ENCODE measurements at places on chromosomes 2 and 18.

- DNase-seq: no peak
These were observed 225.3 kb upstream of the THUMPD2 start for GRCh38 chr2:40004336-40004735.

GRCh38 chr18:47882641-47883040, 47.8 kb downstream of the SMAD2 start:
- no peak for DNase-seq

GRCh38 chr18:36499938-36500337, 202.4 kb downstream of the FHOD3 start:
- DNase-seq: no peak

- no peak for DNase-seq
These were observed 59.1 kb downstream of the NCK2 start for GRCh38 chr2:105803773-105804172.

DNA sequence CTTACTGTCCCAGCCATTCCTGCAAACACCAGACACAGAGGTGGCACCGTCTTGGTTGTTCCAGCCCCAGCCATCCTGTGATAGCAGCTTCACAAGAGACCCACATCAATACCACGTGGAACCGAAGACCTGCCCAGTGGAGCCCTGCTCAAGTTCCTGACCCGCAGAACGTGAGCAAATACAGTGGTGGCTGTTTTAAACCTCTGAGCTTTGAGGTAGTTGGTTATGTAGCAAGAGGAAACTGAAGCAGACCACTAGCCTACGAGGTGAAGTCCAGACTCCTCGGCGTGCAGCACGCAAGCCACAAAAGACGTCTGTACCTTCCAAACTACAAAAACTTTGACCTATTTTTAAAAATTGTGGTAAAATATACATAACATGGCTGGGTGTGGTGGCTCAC, 96.1 kb upstream of the ODC1 start:
- no peak for DNase-seq

DNA sequence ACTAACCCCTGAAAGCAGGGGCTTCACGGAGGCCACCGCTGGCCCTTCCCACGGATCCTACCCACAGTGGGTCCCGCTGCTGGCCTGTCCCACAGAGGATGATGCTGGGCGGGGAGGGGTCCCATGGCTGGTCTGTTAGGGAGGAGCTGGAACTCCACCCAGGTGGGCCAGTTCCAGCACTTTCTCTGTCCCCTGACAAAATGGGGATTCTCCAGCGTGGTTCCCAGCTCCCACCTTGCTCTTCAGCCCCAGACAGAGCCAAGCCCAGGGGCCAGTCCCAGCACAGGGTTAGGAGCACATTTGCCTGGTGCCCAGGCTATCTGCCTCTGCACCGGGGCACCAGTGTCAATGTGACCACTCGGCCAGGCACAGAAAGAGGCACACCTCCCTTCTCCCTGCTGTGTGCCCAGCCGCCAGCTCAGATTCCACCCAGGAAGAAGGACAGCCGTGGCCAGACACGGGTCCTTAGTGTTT, 50.0 kb downstream of the ANKMY1 start:
- DNase-seq: peak; percentile 2

- no peak for DNase-seq
These were observed 143.4 kb downstream of the UBE2E3 start for GRCh38 chr2:181123798-181124231.

- DNase-seq: no peak
These were observed 267.8 kb upstream of the TRIB2 start for GRCh38 chr2:12448846-12449505.

DNA sequence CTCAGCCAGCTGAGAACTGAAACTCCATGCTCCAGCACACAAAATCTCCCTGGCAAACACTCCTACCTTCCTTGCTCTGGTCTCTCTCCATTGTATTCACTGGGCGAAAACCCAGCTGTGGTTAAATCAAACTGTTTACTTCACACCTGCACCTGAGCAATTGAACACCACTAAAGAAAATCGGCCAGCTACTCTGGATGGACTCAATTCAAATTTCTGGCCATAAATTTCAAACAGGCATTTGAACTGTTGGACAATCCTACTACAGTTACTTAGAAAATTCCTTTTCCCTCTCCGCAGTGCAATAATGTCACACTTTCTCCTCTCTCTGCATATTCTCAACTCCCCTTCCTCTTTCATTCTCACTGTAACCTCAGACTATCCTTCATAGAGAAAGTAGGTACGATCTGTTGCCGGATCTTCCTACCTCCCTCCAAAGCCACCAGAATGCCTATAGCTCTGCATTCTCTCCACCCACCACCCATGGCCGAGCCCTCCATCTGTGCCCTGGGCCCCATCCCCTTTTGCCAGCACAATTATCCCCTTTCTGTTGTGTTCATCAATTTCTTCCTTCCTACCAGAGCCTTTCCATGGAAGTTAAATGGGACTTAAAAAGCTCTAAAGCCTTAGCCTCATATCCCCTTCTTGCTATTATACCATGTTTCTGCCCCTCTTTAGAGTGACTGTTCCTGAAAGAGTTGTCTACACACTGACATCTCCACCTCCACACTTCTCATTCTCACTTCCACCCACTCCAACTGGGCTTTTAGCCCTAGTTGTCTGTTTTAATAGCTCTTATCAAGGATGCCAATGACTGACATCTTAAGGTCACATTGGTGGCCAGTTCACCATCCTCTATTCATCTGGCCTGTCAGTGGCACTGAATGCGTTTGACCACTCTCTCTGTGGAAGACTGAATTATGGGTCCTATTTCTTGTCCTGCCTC, 127.5 kb upstream of the SLC1A4 start:
- no peak for DNase-seq

- DNase-seq: no peak
These were observed 118.7 kb upstream of the CNTNAP5 start for GRCh38 chr2:123906361-123906760.

DNA sequence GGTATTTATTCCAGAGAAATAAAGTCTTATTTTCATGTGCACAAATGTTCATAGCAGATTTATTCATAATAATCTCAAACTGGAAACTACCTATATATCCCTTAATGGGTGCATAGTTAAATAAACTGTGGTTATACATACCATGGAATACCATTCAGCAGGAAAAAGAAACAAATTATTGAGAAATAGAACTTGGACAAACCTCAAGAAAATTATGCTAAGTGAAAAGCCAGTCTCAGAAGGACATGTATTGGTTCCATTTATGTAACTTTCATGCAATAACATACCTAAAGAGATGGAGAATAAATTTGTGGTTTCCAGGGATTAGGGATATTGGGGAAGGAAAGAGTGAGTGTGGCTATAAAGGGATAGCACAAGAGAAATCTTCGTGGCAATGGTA, 452.6 kb downstream of the SETBP1 start:
- DNase-seq: no peak

- no peak for DNase-seq
These were observed 245.1 kb downstream of the NEDD4L start for GRCh38 chr18:58288921-58289797.

- peak; percentile 38 for DNase-seq
These were observed 631.5 kb downstream of the NYAP2 start for GRCh38 chr2:226030788-226031646.

GRCh38 chr2:85131116-85131515, 2.1 kb upstream of the TCF7L1 start:
- DNase-seq: no peak

- DNase-seq: no peak
These were observed 219.1 kb downstream of the TRIB2 start for GRCh38 chr2:12935796-12936195.

GRCh38 chr2:40108851-40109250, 329.8 kb upstream of the THUMPD2 start:
- no peak for DNase-seq

GRCh38 chr2:201642086-201642578, 1.2 kb downstream of the TMEM237 start:
- DNase-seq: no peak

- DNase-seq: no peak
These were observed 15.6 kb downstream of the PDE6D start for GRCh38 chr2:231765496-231765929.

- DNase-seq: no peak
These were observed 97.0 kb upstream of the NCK2 start for GRCh38 chr2:105647731-105648130.

GRCh38 chr18:63255435-63255834, 64.1 kb downstream of the BCL2 start:
- DNase-seq: no peak

GRCh38 chr2:68295516-68295915, 24.2 kb downstream of the CNRIP1 start:
- no peak for DNase-seq

DNA sequence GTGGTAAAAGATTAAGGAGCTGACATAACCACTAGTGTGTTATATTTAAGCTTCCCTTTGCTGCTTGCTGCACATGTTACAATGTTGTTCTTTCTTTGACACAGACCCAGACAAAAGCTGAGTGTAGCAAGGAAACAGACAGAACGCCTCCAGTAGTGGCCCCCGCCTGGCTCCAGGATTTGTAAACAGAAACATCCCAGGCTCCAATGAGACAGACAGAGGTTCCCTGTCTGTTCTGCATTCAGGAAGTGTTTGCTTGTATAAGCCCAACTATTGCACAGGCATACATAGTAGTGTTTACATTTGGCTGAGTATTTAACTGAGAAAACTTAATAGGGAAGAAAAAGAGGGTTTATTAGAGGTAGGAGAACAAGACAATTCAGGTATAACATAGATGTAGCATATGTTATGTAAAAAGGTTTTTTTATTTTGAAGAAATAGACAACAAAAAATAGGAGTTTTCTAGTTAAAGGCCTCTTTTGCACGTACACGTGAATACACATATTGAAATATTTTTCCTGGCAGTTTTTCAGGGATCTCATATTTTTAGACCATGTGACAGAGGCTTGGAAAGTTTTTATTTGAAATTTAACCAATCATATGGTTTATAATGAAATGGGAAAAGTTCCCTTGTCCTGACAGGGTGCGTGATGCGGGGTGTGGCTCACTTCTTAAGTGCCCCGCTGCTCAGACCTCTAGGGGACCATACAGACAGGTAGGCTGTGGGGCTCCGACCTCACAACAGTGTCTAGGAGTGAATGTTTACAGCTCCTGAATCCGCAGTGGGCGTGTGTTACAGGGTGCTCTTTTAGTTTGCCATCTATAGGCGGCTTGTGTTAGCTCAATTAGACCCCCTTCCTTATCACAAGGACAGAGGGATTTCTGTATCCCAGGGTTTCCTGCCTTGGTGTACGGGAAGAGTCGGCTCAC, 118.4 kb downstream of the BMPR2 start:
- peak; percentile 37 for DNase-seq

DNA sequence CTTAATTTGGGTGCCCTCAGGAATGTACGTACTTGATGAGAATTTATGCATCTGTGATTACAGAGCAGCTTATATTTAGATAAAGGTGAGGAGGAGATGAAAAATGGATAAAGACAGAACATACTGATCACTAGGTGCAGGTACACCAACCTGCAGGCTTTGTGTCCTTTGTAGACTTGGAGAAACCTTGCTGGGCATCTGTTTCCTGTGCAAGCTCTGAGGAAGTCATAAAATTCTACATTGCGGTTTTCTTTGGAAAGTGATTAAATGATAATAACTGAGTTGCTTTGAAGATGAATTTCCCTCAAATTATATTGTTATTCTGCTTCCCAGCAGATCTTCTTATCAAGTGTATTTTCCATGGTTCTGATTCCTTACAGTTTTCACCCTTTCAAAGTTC, 7.7 kb downstream of the RAB27B start:
- no peak for DNase-seq

DNA sequence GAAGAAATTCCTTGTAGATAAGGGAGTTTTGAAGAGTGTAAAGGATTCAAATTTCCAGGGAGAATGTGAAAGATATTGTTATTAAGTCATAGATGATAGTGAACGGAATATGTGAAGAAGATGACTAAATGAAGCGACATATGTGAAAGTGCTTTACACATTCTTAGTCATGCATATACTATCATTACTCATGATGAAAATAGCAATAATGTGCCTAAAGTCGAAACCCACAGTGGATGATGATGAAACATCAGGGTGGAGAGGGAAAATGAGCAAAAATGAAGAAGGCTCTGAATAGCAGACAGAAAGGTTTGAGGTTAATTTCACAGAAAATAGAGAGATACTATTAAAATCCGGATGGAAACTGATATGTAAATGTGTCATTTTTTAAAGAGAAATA, 1237.1 kb downstream of the LRP1B start:
- no peak for DNase-seq

DNA sequence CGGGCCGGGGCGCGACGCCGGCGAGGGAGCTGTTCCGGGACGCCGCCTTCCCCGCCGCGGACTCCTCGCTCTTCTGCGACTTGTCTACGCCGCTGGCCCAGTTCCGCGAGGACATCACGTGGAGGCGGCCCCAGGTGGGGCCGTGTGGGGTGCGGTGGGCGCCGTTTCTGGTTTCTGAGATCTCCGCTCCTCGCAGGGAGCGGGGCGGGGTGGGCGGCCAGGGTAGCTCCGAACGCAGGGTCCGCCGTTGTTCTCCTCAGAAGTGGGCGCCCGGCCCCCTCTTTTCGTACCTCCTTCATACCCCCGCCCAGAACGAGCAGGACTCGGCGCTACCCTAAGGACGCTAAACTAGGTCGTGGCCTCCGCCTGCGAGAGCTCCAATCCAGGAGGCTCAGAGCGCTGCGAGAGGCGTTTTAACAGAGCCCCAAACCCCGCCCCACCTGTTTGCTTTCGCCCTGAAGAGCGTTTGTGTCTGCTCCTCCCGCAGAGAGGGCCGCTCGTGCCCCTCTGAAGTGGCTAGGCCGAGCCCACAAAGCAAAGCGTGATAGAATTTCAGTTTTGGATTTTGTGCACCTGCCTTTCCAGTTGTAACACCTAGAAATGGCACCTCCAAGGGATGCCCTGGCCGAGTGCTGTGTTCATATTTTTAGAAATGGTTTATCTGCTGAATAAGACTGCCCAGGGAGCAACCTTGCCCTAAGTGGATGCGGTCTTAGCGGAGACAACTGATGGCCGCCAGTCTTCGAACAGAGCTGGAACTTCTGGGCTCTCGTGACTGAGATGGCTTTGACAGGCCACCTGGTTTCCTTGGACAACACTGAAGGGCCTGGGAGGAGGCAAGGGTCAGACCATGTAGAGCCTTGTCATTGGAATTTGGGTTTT, 626 bp downstream of the CAPN10 start:
- DNase-seq: no peak

- DNase-seq: no peak
These were observed 14.7 kb downstream of the CROCC2 start for GRCh38 chr2:240920783-240921231.

- DNase-seq: no peak
These were observed 105.0 kb upstream of the ITGA4 start for GRCh38 chr2:181352158-181352557.
